ENCODE measurements at places on chromosomes 4 and X.

DNA sequence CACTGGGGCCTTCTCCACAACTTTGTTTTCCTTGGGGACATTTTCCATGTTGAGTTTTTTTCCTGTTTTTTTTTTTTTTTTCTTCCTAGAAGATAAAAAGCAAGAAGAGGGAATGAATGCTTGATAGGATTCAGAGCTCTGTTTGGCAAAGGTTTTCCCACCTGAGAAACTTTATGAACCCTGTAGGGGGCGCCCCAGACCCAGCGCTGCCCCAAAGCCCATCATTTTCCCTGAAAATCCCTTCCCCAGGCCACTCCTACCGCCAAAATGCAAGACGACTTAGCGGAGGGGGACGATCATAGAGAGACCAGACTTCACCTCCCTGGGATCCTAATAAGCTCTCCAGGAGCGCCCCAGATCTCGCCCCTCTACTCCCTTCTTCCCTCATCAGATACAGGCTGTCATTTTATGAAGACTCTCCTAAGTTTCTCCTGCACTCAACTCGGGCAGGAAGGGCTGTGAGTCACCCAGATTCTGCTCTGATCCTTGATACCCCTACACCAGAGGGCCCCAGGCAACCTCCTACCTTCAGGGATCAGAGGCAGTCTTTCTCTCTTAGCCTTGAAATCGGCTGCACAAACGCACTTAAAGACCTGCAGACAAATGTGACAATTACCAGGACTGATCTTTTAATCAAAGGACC is 1.4 kb downstream of the BEX5 start:
- DNase-seq: no peak

DNA sequence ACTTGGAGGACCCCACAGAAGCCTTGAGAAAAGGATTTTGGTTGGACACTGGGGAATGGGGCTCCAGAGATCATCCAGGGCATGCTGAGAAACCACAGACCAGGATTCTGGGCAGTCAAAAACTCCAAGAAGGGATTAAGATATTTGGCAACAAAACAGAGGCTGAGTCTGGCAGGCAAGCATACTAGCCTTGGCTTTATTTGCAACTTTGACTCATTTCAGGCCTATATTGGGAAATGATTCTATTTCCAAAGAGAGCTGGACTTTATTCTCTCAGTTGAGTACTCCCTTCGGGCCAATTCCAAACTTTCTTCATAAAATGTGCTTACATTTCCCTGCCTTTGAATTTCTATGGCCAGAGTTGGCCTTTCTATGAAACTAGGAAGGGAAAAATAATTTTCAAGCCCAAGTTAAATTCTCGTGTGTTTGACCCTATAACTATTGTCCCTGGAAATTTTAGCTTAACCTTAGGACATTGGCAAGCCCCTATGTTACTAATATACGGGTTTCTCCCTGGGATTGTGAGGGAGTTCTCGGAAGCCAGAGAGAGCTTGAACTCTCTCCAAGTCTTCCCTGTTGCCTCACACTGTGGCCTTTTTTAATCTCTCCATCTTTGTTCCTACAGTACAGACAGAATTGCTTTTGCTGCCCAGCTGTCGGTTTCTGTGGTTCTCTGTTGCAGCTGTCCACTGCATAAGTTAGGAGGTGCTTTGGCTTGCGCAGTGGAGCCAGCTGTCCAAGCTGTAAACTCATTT is 112.6 kb upstream of the FAM9A start:
- no peak for DNase-seq

DNA sequence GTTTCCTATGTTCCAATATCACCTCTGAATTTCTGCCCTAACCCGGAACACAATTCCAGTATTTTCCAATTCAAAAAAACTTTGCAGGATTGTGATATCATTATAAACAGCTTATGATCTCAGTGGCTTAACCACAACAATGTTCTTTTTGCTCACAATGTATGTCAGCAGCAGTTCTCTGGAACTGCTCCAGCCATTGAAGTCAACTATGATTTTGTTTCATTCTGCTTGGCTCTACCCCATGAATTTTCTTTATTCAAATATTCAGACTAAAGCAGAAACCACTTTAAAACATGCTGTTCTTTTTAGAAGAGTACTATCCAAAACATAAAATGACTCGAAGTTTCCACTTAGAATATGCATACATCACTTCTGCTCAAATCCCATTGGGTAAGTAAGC is 1611.1 kb downstream of the ARAP2 start:
- no peak for DNase-seq

- no peak for DNase-seq
Observed at GRCh38 chr4:46931981-46932380, 22.9 kb upstream of the COX7B2 start.

DNA sequence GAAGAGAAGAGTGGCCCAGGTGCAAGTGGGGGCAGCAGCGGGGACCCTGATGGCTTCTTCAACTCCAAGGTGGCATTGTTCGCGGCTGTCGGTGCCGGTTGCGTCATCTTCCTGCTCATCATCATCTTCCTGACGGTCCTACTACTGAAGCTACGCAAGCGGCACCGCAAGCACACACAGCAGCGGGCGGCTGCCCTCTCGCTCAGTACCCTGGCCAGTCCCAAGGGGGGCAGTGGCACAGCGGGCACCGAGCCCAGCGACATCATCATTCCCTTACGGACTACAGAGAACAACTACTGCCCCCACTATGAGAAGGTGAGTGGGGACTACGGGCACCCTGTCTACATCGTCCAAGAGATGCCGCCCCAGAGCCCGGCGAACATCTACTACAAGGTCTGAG is 11.4 kb downstream of the EFNB1 start:
- no peak for DNase-seq

GRCh38 chr4:54913751-54914526 is 211.5 kb downstream of the KDR start:
- no peak for DNase-seq

DNA sequence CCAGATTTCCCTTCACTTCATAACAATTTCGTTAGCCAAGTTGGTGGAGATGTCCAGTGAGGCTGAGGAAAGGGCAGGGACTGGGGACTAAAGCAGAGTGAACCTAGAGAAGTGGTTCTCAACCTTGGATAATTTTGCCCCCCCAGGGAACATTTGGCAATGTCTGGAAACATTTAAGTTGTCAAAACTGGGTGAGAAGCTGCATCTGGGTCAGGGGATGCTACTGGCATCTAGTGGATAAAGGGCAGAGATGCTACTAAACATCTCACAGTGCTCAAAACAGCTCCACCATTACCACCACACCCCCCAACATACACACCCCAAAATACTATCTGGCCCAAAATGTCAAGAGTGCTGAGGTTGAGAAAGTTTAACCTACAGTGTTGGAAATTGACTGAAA is 32.0 kb upstream of the FGF16 start:
- no peak for DNase-seq

- DNase-seq: no peak
Observed at GRCh38 chrX:131789664-131790063, 233.4 kb upstream of the STK26 start.

GRCh38 chr4:41542526-41543275 is 4.7 kb downstream of the LIMCH1 start:
- no peak for DNase-seq
